ENCODE measurements at places on chromosomes 16 and 17.

DNA sequence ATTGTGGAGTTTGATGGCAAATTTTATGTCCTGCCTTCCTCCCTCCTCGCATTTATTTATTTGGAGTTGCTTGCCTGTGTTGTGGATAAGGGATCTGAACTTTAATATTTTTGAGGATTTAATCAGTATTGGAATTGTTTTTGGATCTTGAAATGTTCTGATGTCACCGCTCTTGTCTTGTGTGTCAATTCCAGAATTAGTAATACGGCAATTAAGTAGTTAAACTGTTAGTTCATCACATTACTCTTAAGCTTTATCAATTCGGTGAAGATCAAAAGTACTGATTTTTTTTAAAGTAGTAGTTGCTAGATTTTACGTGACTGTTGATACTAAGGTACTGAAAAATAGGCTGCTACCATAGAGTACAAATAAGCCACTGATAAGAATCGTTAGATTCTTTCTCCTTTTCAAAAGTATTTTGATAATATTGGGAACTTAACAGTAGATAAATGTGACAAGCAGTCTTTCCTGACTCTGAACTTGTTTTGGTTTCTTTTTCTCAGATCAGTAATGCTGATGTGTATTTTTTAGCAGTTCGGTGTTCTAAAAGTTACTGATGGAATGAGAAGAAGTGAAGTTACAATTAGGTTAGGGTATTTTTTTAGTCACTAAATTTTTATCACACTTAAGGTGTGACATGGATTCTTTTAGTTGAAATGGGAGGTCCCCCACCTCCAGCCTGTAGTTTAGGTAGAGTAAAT lies 2.0 kb downstream of the RBBP6 start:
- no peak for DNase-seq

DNA sequence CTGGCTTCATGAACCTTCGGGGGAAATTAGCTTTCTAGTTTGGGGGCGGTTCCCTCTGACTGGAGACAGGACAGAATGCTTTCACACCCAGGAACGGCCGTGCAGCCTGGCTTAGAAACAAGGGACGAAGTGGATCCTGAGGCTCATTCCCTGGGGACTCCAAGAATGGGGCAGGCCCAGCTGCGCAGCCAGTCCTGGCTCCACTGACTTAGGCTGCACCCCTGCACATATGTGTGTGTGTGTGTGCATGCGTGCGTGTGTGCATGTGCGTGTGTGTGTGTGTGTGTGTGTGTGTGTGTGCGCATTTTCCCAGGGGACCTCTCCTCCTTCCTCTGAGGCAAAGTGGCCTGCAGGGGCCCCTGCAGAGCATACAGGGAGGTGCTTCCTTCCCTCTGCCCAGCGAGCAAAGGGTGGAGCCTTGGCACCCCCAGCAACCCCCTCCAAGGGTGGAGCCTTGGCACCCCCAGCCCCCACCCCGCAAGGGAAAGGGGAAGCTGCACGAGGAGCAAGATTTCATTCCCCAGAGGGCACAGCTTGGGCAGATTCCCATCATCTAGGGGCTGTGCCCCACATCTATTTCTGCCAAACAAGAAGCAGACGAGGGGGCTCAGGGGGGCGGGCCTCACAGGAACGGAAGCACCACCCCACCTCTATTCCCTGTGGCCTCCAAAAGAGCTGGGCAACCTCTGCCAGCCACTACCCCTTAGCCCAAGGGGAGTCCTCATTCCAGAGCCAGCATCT lies 97.6 kb upstream of the CBX4 start:
- no peak for DNase-seq

DNA sequence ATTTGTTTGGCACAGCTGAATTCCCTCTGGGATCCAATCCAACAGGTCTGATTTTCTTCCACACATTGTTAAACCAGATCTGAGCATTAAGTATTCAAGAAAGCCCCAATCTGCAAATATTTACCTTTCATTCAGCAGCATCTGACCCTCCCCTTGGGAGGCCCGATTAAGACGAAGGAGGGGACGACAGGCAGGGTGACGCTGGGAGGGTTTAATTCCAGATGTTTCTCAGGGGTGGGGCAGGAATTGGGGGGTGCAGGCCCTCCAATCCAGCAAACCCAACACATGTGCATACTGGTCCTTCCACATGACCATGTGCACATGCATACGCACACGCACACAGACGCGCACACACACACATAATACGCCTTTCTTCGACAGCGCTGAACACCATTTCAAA lies 240.5 kb downstream of the GSG1L start:
- no peak for DNase-seq

DNA sequence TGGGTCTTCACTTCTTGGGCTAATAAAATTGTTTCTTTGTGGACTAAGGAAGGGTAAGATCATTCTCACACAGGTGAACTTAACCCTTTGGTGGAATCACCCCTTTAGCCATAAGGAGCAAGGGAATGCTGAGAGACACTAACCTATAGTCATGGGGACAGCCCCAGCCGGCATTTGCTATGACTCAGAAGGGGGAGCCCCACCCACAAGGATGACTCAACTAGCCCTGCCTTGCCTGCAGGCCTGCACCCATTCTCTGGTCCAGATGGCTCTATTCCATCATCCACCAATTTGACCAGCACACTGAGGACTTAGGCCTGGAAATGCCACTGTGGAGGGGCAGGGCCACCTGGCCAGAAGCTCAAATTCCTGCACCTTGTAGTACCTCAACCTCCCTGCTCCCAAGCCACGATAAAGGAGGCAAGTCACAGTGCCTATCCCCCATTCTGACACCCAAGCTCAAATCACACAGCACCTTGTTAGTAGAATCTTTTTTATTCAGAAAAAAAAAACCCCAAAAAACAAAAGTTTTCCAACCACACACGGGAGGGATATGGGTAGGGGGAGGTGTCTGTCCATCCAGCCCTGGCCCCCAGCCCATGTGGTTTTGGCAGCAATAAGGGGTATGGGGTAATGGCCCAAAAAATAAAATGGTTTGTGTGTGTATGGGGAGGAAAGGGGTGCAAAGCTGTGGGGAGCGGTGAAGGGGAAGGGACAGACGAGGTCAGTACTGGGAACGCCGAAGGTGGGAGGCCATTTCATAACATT lies 3.0 kb downstream of the PFN1 start:
- DNase-seq: peak; percentile 72

DNA sequence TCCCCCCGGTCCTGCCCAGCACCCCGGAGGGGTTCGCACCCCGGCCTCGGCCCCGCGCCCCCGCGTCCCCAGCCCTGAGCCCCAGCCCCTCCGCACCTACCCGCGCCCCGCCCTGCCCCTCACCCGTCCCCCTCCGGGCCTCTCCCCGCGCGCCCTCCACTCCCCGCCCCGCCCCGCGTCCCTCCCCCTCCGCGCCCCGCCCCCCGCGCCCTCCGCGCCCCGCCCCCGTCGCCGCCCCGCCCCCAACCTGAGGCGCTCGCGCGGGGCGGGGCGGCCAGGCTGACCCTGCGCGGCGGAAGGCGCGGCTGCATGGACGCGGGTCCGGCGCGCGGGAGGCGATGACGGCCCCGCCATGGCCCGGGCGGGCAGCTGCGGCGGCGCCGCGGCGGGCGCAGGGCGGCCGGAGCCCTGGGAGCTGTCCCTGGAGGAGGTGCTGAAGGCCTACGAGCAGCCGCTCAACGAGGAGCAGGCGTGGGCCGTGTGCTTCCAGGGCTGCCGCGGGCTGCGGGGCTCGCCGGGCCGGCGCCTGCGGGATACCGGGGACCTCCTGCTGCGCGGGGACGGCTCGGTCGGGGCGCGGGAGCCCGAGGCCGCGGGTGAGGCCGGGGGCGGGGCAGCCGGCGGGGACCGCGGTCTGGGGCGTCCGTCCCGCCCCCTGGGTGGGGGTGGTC lies at the start of gene SPIRE2:
Gene SPIRE2 (plus strand): TSS at position 277 of the 671 bp plus-strand sequence. CDS start 76 bp downstream, at position 353.
- DNase-seq: peak; percentile 78

- DNase-seq: no peak
These were observed 124.3 kb downstream of the CDH13 start for GRCh38 chr16:82751020-82751419.

DNA sequence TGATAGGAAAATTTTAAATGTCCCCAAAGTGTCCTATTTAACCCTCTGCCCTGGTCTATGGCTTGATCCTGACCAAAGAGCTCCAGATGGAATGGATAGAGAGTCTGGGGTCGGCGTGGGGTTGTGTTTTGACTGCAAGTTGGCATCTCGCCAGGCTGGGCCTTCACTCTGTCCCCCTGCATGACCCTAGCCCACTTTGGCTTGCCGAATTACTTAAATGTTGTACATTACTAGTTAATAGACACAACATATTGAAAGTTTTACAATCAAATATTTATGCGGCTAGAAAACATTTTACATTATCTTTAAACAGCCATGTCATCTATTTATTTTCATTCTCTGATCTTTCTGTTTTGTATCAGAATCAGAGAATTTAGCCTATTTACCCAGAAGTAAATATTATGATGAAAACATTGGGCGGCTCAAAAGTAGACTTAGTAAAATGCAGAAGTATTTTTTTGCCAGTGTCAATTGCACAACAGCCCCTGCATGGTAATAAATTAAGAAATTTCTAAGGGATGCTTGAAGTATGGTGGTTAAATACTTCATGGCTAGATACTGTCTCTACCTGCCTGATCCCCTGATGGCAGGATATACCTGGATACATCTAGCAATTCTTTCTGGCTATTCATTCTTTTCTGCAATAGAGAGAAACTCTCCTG lies 18.8 kb upstream of the MYOCD start:
- no peak for DNase-seq

- no peak for DNase-seq
These were observed 46.4 kb downstream of the SLFN5 start for GRCh38 chr17:35289222-35289621.

DNA sequence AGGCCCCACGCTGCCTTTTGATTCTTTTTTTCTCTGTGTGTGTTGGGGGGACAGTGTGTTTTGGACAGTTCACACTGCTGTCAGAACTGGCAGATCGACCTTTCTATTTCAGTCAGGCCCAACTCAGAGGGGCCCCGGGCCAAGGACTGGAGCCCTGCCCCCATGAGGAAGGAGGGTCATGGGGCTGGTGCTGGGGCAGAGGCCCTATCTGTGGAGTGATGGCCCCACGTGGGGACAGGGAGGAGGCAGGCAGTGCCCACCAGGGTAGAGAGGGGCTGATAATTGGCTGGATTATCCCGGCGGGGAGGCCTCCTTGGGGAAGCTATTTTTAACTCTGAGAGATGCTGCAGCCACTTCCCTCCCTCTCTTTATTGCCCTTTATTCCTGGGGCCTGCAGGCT lies 5.7 kb upstream of the KCNJ12 start:
- DNase-seq: peak; percentile 79

- no peak for DNase-seq
These were observed 8.9 kb downstream of the BAIAP2 start for GRCh38 chr17:81043725-81044427.

GRCh38 chr16:89268987-89269735 lies 51.7 kb downstream of the ZNF778 start:
- DNase-seq: no peak

GRCh38 chr16:54774768-54775167 lies 155.9 kb upstream of the IRX5 start:
- no peak for DNase-seq

DNA sequence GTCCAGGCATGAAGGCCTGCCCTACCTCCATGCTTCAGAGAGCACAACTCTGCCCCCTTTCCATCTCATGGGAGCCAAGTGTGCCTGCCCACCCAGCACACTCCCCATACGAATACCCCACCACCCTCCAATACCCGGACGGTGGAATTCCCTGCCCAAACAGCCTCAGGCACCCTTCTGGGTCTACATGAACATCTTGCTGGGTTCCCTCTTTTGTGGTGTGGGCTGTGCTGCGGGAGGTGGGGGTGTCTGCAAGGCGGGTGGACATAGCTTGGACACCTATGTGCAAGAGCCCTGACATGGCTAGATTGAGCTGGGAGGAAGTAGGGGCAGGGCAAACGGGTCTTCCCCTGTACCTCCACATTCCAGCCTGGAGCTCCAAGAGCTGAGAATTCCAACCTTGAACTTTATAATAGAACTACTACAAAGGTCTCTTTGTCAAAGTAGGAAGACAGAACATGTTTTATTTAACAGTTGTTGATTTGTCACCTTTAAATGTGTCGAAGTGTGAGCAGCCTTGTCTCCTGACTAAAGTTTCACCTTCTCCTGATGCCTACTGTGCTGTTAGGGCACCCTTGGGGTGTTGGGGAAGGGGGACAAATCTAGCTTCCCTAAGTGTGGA lies 9.1 kb downstream of the SLC6A2 start:
- no peak for DNase-seq

DNA sequence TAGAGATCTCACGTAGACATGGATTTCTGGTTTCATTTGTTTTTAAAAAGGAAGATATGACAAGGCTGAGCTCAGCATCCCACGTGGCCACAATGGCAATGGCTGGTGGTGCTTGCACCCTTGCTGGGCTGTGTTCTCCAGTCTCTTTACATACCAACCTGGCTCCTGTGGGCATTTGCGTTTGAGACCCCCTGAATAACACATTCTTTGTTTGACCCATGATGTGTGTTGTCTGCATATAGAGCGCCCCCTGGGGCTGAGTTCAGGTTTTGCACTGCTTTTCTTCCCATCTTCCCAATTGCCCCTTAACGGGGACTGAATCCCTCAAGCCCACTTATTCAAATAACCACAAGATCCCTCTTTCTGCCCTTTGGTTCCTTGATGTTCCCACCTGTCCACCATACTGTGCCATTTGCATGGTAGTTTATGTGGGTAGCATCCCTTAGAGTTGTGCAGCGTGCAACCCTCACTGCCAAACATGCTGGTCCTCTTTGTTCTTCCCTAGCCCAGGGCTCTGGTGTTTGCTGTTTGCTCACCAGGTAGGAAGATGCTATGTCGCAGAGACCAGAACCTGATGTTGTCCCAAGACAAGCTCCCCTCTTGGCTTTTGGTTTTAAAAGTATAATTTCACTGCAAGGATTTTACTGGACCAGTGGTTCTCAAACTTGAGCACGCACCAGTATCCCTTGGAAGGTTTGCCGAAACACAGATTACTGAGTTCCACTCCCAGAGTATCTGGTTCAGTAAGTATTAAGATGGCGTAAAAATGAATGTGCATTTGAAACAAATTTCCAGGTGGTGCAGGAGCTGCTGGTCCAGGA lies 38.5 kb upstream of the NKD1 start:
- DNase-seq: no peak

GRCh38 chr17:5309851-5310250 lies 27.8 kb downstream of the RABEP1 start:
- DNase-seq: no peak

DNA sequence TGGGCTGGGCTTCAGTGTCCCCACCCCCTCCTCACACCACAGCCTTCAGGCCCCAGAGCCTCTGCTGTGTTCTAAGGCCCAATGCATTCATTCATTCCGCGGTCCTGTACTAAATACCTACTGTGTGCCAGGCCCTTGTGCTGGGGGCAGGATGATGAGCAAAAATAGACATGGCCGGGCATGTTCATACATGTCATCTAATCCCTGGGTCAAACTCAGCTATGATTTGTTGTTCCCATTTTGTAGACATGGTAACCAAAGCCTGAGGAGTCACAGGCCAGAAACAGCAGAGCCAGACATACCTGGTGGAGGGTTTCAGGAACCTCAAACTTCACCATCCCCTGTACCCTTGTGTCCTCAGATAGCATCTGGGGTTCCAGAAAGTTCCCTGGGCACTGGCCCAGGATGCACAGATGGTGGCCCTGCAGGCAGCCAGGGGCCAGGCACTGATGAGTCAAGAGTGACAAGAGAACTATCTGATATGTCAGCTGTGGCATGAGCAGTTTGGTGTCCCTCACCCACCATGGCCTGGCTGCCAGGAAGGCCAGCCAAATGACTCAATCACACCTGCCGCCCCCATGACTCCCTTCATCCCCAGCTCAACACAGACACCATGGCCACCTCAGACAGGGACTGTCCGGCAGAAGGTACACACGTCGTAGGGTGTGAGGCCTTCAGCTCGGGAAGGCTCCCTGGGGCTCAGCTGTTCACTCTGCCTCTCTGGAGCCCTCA lies 2.7 kb upstream of the RRAD start:
- DNase-seq: no peak

- DNase-seq: no peak
These were observed 5.6 kb upstream of the SYNRG start for GRCh38 chr17:37614823-37615222.

GRCh38 chr16:11231367-11231970 lies 24.5 kb downstream of the SOCS1 start:
- DNase-seq: no peak

Data from left ventricle myocardium inferior (tissue), 1 donor.